HT1080 (cell line): ENCODE measurements at places on chromosomes 16 and 17.
A peak's percentile ranks its signal among the peaks of the same experiment; 100 is the strongest.

DNA sequence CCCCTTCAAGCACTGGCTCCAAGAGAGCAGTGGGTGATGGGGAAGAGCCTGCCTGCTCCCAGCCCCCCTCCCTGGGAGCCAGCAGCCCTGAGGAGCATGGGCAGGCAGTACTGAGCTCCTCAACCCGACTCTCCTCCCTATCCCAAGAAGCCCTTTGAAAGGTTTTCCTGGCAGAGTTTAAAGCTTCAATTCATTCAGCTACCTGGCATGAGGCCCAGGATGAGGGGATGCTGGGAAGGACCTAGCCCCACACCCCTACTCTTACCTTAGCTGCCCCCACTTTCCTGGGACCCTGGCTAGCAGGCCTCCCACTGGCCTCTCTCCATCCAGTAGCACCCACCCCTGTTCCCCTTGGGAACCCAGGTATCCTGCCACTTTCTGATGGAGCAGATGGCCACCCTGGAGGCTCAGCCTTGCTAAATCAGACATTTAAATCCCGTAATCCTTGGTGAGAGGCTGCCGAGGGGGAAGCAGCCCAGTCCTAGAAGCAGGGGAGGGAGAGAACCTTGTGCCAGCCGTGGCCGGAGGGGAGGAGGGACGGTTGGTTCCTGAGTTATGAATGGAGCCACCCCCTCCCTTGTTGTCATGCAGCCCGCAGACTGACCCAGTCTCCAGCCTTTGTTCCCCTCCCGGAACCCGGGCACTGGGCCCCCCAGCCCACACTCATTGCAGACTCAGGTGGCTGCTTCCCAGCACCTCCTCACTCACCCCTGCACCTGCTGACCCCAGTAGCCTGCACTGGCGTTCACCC lies 17.1 kb downstream of the ATP1B2 start:
- no peak for DNase-seq

GRCh38 chr16:28188085-28188916 lies 23.5 kb downstream of the XPO6 start:
- no peak for DNase-seq

- peak; percentile 81 for DNase-seq
Measured at GRCh38 chr16:50718061-50718760, 23.7 kb upstream of the CYLD start.

GRCh38 chr17:43006639-43007551 lies at the start of gene IFI35:
TSS of gene IFI35 (plus strand) at chr17:43006784. CDS start at chr17:43006948, 164 bp downstream.
- peak; percentile 82 for DNase-seq

GRCh38 chr16:3460121-3460520 lies 16.6 kb downstream of the NAA60 start:
- DNase-seq = no peak

DNA sequence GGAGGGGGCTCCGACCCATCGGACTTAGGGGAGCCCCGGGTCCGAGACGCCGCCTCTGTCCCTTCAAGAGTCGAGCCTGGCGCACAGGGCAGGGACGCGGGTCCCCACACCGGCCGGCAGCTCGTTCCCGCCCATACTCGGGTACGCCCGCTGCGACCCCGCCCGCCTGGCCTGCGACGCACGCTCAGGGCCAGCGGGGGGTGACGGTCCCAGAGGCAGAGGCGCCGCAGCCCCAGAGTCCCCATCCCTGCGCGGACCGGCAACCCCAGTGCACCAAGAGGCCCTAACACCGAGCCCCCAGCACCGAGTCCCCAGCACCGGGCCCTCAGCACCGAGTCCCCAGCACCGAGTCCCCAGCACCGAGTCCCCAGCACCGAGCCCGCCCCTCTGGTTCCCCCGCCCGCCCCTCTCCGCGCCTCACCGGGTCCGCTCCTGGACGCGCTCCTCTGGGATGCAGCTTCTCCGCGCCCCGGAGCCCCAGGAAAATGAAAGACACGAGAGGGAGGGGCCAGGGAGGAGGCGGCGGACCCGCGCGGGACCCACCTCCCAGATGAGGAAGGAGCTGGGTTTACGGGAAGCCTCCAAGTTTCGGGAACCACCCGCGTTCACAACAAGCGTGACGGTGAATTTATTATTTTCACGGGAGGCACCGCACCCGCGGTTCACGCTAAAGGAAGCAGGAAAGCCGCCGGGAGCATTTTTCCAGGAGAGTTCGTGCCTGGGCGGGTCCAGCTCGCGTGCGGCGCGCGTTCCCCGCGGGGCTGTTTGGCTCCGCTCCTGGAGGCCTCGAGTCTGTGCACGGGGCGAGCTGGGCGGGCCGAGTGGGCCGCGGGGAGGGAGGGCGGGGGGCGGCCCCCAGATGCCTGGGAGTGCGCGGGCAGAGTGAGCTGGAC lies at the start of gene SECTM1:
Gene SECTM1 (minus strand): TSS at position 488 of the 893 bp plus-strand sequence. CDS start 6,526 bp downstream, outside the sequence.
- DNase-seq = no peak

GRCh38 chr17:76569607-76570279 lies 15.9 kb downstream of the ST6GALNAC2 start:
- no peak for DNase-seq

DNA sequence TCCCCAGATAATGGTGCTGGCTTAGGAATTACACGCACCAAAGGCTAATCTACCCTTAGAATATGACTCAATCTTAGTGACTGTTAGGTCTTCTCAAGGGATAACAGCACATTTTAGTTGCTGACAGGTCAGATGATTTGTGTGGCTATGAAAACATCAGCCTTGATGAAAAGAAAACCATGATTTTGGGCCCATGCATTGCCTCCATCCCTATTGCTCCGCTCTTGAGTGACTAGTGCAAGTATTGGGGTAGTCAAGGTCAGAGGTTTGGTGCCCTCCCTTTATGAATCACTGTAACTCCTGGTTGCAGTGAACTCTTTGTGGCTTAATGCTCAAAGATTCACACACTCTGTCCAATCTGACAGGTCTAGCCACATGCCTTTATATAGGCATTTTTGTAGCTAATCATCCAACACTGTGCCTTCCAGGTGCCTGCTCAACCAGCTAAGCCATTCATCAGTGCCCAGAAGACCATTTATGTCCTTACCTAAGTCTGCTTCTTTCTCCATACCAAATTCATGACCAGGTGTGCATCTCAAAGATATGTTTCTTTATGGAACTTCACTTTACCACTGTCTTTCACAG lies 251.6 kb downstream of the KCNJ2 start:
- no peak for DNase-seq

- DNase-seq = no peak
Measured at GRCh38 chr16:3838600-3839401, 41.7 kb downstream of the CREBBP start.

GRCh38 chr17:74737299-74738050 lies 419 bp downstream of the RAB37 start:
- DNase-seq = no peak

DNA sequence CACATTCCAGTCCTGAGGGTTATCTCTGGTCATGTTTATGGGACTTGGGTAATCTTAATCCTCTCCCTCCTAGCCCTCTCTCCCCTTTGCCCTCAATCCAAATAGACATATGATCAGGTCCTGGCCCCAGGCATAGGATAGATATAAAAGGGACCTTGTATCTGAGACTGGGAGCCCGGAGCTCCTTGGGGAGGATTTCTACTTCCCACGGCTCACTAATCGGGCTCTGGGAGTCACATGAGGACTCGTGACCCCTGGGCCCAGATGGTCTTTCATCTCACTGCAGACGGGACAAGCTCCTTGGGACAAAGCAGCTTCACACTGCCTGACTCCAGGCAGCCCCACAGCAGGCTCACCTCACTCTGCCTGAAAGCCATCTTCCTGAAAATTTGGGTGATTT lies 57.8 kb upstream of the LYRM9 start:
- no peak for DNase-seq

GRCh38 chr16:80824623-80825364 lies 20.4 kb upstream of the CDYL2 start:
- DNase-seq = peak; percentile 47

- DNase-seq = no peak
Measured at GRCh38 chr16:1196494-1196893, 28.6 kb downstream of the TPSG1 start.

- no peak for DNase-seq
Measured at GRCh38 chr17:62062302-62062701, 2.8 kb downstream of the MED13 start.

DNA sequence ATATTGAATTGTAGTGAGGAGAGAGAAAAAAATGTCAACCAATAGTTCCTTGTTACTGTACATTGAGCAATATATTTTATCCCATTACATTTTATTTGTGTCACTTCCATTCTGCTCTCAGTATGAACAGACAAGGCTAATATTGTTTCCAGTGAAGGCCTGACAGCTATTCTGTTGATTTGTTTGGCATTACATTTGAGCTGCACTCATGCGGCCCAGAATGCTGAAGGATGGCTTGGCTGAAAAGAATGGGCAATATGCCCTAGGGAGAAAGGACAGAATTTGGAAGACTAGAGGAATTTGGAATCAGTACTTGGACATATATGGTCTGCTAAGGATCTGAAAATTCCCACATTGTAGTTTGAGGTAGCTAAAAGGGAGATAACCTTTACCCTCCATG lies 1294.4 kb downstream of the CDH8 start:
- no peak for DNase-seq

GRCh38 chr17:72997559-72997958 lies 94.9 kb downstream of the SLC39A11 start:
- no peak for DNase-seq

DNA sequence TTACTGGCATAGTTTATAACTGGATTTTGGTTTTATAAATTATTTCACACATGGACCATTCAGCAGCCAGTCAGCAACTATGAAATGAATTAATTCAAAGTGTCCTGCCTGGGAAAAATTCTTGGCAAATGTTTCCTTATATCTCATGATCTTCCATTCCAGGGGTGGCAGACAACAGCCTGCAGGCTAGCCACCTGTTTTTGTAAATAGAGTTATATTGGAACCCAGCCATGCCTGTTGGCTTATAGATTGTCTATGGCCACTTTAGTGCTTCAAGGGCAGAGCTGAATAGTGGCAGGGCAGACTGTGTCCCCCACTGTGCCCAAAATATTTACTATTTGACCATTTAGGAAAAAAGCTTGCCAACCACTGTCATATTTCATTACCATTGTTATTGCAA lies 613.7 kb downstream of the TMEM114 start:
- DNase-seq = no peak
